Melanocyte of skin (primary cell): ENCODE measurements at places on chromosomes 1 and 21. TPM values are rescaled to one million over a fixed set of nuclear protein-coding genes. Genes with fewer than 3 reads are reported as not detected.

The ALX3 gene
- not detected in 2 replicates for total RNA-seq

The SLC25A44 gene
- 28.0 and 29.2 TPM in 2 replicates for total RNA-seq

The RGL1 gene
- total RNA-seq, result 3.4 and 5.8 TPM in 2 replicates

The UBL4B gene
- not detected in 2 replicates for total RNA-seq

The HOOK1 gene
- under 0.01 TPM in 2 replicates for total RNA-seq
